Ovary (tissue), 10 donors: ENCODE measurements at places on chromosomes 7 and 10.

DNA sequence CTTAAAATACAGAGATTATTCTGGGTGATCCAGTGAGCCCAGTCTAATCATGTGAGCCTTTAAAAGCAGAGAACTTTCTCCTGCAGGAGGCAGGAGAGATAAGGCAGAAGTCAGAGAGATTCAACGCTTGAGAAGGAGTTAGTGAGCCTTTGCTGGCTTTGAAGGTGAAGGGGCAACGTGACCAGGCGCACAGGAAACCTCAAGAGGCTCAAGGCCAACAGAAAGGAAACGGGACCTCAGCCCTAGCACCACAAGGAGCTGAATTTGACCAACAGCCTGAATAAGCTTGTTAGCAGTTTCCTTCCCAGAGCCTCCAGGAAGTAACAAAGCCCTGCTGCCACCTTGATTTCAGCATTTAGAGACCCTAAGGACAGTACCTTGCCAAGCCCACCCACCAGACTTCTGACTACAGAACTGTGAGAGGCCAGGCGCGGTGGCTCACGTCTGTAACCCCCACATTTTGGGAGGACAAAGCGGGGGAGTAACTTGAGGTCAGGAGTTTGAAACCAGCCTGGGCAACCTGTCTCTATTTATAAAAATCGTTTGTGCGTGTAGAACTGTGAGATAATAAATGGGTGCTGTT, 87.3 kb upstream of the KAT6B start:
- no peak for DNase-seq
- no peaks in the 10 kb centered on the region for H3K36me3 ChIP-seq
- peaks cover 3% of the 10 kb centered on the region for H3K4me1 ChIP-seq
- no peak overlapping the region for H3K4me3 ChIP-seq
- H3K27ac ChIP-seq, result no peak overlapping the region

DNA sequence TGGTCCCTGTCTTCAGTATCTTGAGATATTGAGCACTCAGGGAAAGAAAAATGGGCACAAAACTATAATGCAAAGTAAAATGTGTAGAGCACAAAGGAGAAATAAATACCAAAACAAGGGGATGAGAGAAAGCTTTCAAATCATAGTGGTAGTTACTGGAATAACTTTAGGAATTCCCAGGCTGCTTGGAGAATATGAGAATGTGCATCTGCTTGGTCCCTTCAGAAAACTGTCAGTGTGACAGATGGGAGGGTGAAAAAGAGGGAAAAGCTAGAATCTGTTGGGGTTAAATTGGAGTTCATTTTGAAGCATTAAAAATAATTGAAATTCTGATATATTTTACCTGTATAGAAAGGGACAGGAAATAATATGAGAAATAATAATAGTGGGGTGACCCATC, 15.3 kb downstream of the ST7 start:
- no peaks in the 10 kb centered on the region for H3K4me1 ChIP-seq
- DNase-seq, result no peak
- H3K4me3 ChIP-seq, result no peak overlapping the region
- no peaks in the 10 kb centered on the region for H3K36me3 ChIP-seq

DNA sequence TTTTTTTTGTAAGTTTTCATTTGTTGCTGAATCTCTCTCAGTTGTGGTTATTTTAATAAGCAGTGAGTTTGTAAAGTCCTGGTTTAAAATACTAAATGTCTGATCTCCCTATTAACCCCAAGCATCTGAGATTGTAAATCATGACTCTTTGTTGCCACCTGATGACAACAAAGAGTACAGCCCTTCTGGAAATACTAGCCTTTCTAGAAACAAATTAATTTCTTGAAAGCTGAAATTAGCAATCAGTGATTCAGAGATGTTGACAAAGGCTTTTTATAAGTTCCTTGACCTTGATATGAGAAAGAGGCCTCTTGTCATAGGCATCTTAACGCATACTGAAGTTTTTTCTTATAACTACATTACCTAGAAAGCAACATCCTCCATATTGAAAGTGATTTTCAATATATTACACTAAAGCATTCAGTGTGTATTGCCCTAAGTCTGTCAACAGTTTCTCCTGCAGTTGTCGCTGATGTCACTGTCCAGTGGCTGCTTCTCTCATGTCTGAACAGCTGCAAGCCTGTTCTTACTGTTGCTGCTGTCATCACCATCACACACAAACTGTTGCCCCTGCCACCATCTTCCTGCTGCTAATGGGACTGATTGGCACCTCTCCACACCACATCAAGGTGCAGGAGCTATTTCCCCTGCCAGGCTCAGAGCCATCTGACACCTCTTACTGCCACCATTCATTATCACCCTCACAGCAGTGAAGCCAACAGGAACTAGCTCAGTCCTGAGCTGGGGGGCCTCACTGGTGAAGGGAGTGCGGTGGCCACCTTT, 95.1 kb upstream of the LRGUK start:
- H3K27me3 ChIP-seq, result no peaks in the 10 kb centered on the region
- H3K36me3 ChIP-seq, result no peaks in the 10 kb centered on the region
- H3K4me1 ChIP-seq, result no peaks in the 10 kb centered on the region
- no peak overlapping the region for H3K4me3 ChIP-seq
- no peak for DNase-seq

GRCh38 chr10:14474656-14475055, 143.9 kb upstream of the FRMD4A start:
- H3K4me1 ChIP-seq, result no peaks in the 10 kb centered on the region
- H3K27ac ChIP-seq, result no peak overlapping the region
- DNase-seq, result no peak
- no peak overlapping the region for H3K4me3 ChIP-seq

DNA sequence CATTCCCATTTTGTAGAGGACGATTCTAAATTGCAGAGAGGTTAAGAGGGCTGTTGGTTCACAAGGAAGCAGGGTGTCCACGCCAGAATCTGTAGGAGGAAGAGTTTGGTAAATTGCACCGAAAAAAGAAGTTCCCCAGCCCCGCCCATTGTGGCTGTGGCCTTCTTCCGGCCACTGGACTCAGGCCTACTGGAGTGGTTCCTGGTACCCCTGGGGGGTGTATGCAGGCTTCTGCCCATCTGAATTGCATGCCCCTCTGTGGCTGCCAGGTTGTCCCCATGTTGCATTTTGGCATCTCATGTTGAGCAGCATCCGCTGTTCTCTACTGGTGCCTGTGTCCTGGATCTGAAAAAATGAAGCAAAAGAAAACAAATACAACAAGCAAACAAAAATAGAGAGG, 234.2 kb downstream of the WDR11 start:
- no peak overlapping the region for H3K27ac ChIP-seq
- H3K4me1 ChIP-seq, result no peaks in the 10 kb centered on the region
- H3K36me3 ChIP-seq, result no peaks in the 10 kb centered on the region
- no peak for DNase-seq
- H3K27me3 ChIP-seq, result no peaks in the 10 kb centered on the region

DNA sequence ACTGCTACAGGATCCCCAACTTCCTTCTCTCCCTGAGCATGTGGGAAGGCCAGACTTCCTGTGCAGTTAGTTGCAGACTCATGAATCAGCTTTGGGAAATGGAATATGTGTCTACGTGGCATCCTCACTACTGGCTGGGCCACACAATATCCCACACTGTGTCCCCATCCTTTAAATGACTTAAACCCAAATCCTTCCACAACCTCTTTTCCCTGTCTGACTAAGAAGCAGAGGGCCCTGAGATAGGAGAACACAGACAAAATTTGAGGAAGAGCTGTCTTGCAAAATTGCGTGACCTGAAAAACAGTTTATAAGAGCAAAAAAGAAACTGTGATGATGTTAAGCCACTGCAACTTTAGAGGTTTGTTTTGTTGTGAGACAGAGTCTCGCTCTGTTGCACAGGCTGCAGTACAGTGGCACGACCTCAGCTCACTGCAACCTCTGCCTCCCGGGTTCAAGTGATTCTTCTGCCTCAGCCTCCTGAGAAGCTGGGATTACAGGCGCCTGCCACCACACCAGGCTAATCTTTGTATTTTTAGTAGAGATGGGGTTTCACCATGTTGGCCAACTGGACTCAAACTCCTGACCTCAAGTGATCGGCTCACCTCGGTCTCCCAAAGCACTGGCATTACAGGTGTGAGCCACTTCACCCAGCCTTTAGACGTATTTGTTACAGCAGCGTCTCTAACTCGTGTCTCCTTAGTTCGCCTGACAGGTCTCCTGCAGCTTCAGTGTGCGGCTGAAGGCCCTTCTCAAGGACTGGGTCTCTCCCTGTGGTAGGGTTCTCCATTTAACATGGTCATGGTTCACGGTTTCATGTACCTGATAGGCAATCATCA, 46.9 kb upstream of the SFMBT2 start:
- no peak overlapping the region for H3K4me3 ChIP-seq
- H3K27ac ChIP-seq, result no peak overlapping the region
- no peaks in the 10 kb centered on the region for H3K27me3 ChIP-seq
- no peak for DNase-seq
- no peaks in the 10 kb centered on the region for H3K36me3 ChIP-seq

- no peaks in the 10 kb centered on the region for H3K4me1 ChIP-seq
- no peak overlapping the region for H3K27ac ChIP-seq
- no peak for DNase-seq
- H3K36me3 ChIP-seq, result no peaks in the 10 kb centered on the region
- H3K4me3 ChIP-seq, result no peak overlapping the region
These were observed 88.1 kb upstream of the FOXI2 start for GRCh38 chr10:127648885-127649284.

GRCh38 chr10:95815701-95816240, 59.8 kb downstream of the ENTPD1 start:
- H3K4me3 ChIP-seq, result no peak overlapping the region
- H3K36me3 ChIP-seq, result no peaks in the 10 kb centered on the region
- no peak for DNase-seq
- H3K4me1 ChIP-seq, result no peaks in the 10 kb centered on the region
- H3K27ac ChIP-seq, result no peak overlapping the region
- no peaks in the 10 kb centered on the region for H3K27me3 ChIP-seq

DNA sequence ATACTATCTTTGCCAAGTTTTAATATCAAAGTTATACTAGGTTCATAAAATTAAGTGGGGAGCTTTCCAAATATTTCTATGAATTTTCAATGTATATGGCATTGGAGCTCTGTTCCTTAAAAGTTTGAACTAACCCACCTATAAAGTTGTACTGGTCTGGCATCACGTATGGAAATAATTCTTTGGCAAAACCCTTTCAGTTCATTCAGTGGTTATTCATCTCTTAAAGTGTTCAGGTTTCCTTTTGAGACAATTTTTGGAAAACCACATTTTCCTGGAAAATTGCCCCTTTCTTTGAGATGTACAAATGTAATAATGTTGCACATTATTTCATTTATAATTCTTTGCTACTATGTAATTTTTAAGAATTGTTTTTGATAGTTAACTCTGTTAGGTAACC, 62.5 kb upstream of the INPP5A start:
- H3K27me3 ChIP-seq, result no peaks in the 10 kb centered on the region
- H3K4me1 ChIP-seq, result no peaks in the 10 kb centered on the region
- DNase-seq, result no peak
- H3K27ac ChIP-seq, result no peak overlapping the region
- no peaks in the 10 kb centered on the region for H3K36me3 ChIP-seq
- no peak overlapping the region for H3K4me3 ChIP-seq

DNA sequence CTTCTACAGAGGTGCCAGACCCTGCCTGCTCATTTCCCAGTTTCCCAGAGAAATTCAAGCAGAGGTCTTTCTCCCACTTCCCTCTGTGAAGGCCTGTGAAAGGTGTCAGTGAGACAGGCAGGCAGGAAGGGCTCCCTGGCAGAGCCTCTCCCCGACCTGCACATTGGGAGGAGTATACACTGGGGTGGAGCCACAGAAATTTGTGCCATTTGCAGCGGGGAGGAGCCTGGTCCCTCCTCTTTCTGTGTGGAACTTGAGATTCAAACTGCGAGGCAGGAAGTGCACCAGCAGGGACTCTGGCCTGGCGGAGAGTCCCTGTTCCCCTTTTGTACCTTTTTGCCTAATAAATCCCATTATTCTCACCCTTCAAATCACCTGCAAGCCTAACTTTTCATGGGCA, 54.6 kb upstream of the OPN4 start:
- no peak overlapping the region for H3K27ac ChIP-seq
- no peaks in the 10 kb centered on the region for H3K4me1 ChIP-seq
- no peaks in the 10 kb centered on the region for H3K36me3 ChIP-seq
- no peaks in the 10 kb centered on the region for H3K27me3 ChIP-seq

GRCh38 chr10:36269222-36269621, 627.1 kb upstream of the FZD8 start:
- no peaks in the 10 kb centered on the region for H3K4me1 ChIP-seq
- no peak overlapping the region for H3K27ac ChIP-seq
- no peaks in the 10 kb centered on the region for H3K27me3 ChIP-seq
- no peaks in the 10 kb centered on the region for H3K36me3 ChIP-seq
- DNase-seq, result no peak
- no peak overlapping the region for H3K4me3 ChIP-seq

GRCh38 chr7:135560631-135561030, 2.9 kb downstream of the NUP205 start:
- H3K4me3 ChIP-seq, result no peak overlapping the region
- H3K27ac ChIP-seq, result no peak overlapping the region
- no peak for DNase-seq

DNA sequence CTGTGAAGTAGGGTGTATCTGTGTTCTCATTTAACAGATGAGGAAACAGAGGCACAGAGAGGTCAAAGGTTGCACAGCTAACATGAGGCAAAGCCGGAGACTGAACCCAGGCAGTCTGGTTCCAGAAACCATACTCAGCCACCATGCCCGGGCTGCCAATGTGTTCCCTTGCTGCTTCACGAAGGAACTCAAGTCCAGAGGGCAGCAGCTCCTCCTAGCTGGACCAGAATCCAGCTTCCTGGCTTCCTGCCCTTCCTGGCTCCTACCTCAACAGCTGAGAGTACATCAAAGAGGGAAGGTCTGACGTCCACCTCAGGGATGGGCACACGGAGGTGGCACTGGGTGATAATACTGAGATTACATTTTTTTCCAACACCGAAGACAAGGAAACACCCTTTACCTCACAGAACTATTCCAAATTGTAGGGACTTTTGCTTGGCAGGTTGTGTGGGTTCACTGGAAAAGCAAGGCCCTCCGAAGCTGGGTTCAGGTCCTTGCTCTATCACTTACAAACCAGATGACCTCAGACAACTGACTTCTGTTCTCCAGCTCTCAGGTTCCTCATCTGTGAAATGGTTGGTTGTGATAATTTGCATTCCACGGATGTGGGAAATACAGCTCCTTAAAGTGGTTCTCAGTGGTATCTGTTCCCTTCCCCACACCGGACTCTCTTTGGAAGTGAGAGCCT, 154.1 kb upstream of the ZMIZ1 start:
- no peak for DNase-seq
- no peak overlapping the region for H3K4me3 ChIP-seq
- no peak overlapping the region for H3K27ac ChIP-seq
- H3K27me3 ChIP-seq, result no peaks in the 10 kb centered on the region
- H3K4me1 ChIP-seq, result no peaks in the 10 kb centered on the region

GRCh38 chr10:129097776-129098330, 369.2 kb upstream of the MGMT start:
- H3K4me1 ChIP-seq, result peaks cover 2% of the 10 kb centered on the region
- no peak for DNase-seq
- no peaks in the 10 kb centered on the region for H3K36me3 ChIP-seq
- no peak overlapping the region for H3K4me3 ChIP-seq
